Germinal center (tissue), 1 donor: ENCODE measurements at places on chromosomes 16 and 17.

GRCh38 chr17:20066253-20066652 lies 57.1 kb downstream of the SPECC1 start:
- no peak for DNase-seq

DNA sequence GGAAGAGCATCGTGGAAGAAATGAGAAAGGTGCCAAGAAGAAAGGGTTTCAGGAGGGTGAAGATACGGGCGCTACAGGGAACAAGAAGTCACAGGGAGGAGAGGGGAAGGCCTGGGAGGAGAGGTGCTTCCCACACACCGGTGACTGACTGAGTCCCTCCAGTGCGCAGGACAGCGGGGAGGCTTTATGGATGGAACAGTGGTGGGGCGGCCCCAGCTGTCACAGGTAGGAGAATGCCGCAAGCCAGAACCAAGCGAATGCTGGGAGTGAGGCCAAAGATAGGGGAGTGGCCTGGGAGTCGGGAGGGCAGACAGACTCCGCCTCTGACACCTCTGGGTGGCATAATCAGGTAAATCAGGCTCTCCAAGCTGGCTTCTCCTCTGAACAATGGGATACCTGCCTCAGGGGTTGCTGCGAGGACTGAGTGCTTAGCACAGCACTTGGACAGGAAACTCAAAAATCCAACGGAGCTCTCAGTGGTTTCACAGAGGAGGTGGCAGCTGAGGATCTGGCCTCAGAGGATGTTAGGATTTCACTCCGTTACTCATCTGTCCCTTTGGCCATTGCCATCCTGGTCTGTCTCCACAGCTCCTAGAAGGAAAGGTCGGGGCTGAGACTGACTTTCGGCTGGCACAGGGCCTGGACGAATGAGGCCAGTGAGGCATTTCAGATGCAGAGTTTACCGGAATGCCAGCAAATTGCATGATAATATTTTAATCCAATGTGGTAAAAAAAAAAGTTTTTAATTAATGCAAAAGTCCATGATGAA lies 717 bp upstream of the CNP start:
- peak; percentile 83 for DNase-seq

DNA sequence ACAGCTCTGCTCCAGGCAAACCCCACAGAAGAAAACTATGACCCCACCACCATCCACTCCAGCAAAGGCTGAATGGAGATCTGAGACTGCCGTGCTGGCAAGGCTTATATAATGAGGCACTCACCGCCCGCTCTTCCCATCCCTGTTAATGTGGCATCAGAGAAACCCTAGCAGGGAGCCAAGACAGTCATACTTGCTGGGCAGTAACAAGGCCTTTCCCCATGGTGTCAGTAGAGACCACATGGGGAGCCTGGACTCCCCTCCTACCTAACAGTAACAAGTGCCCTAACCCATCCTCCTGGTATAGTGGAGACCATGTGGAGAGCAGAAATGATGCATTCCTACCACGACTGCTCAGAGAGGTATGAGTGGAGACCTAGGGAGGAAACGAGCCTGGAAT lies 235.2 kb downstream of the C16orf78 start:
- no peak for DNase-seq

GRCh38 chr16:71672803-71673581 lies 47.0 kb downstream of the MARVELD3 start:
- DNase-seq, result no peak

DNA sequence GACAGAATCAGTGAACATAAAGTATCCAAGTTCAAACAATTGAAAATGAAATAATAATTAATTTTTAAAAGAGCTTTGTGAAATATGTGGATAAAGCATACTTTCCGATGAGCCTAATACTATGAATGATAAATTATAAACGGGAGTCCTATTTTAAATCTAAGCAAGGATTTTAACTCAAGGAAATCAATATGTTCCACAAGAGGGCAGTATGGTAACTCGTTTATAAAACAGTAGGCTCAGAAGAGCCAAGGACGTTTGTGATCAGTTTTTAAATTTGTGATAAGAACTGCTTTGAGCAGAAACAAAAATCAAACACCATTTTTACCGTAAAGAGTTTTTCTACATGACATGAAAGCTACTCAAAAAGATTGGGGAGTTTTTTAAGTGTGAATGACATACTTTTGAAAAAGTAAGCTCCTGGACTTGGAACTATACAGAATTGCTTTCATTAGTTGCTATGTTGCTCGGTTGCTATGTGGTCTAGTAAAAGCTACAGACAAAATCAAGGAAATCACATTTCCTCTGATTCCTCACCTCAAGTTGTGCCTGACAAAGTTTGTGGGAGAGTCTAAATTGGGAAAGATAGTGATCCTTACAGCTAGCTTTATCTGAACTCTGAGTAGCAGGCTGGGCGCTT lies 11.8 kb upstream of the TEKT1 start:
- peak; percentile 15 for DNase-seq

DNA sequence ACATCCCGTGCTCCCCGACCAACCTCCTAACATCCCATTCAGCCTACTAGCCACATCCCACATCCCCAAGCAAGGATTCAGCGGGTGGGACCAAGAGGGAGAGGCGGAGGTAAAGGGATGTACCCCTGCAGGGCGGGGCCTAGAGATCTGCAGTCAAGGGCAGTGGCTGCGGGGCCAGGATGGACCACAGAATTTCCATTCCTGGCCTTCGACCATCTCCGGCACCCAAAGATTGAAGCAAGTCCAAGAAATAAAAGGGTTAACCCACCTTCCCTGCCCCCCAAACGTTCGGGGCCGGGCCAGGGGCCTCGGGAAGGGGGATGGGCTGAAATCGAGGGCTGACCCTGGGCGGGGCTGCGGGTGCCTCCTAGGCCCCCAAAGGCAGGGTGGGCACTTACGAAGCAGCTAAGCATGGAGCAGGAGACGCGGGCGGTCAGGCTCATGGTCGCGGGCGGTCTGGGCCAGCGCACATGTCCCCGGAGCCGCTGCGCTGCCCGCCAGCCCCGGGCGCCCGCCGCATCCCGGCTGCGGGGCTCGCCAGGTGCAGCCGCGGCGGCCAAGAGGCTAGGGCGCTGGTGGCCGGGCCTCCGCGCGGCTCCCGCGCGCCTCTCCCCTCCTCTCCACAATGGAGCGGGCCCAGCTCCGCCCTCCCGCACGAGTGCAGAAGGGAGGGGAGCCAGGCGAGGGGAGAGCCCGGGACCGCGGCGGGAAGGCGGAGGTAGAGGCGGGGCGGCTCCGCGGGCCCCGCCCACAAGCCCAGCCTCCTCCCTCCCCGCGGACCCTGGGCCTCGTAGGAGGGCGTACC lies at the start of gene MTMR4:
MTMR4 (minus strand) TSS at position 674 of the 805 bp plus-strand sequence; CDS start at position 443, 231 bp downstream.
- peak; percentile 86 for DNase-seq

GRCh38 chr16:23249830-23250229 lies 52.3 kb upstream of the SCNN1B start:
- no peak for DNase-seq

DNA sequence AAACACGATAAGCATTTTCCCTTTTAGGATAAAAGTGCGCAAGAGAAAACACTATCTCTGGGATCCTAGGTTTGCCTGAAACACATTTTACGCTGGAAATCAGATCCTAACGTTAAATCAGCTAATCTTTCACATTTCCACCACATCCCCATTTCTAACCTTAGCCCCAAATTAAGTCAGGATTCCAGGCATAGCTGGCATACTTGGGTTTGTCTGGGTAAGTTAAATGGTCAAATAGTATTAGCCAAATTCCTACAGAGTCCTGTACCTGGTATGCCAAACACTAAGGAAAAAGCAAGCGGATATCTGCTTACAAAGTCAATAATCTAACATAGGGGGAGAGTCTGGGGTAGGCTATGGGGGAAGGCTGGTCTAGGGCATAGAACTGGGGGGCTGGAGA lies 557.4 kb upstream of the ZFHX3 start:
- no peak for DNase-seq

DNA sequence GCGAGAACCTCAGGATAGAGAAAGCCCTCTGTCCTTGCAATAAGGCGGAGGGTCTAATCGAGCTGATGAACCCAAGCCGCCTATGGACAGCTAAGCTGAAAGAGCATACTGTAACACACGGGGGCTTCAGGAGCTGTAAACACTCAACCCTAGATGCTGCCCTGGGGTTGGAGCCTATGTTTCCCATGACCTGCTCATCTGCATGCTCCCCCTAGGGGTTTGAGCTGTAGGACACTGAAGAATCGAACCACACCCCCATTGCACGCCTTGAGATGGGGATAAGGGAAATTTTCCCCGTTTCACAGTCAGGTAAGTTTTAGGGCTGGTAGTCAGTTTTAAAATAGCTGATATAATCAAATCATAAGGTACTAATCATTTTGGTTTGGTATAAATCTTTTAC lies 675.6 kb upstream of the CDH8 start:
- DNase-seq, result no peak

GRCh38 chr17:742147-742793 lies 9.8 kb downstream of the GEMIN4 start:
- DNase-seq, result no peak

GRCh38 chr16:48734220-48734619 lies 124.2 kb upstream of the N4BP1 start:
- DNase-seq, result no peak

- DNase-seq, result no peak
These were observed 92.5 kb downstream of the UTP18 start for GRCh38 chr17:51352798-51353197.

- DNase-seq, result no peak
These were observed 47.2 kb upstream of the RASL10B start for GRCh38 chr17:35684055-35684802.

- no peak for DNase-seq
These were observed 126.6 kb downstream of the OR1D5 start for GRCh38 chr17:2936771-2937321.

DNA sequence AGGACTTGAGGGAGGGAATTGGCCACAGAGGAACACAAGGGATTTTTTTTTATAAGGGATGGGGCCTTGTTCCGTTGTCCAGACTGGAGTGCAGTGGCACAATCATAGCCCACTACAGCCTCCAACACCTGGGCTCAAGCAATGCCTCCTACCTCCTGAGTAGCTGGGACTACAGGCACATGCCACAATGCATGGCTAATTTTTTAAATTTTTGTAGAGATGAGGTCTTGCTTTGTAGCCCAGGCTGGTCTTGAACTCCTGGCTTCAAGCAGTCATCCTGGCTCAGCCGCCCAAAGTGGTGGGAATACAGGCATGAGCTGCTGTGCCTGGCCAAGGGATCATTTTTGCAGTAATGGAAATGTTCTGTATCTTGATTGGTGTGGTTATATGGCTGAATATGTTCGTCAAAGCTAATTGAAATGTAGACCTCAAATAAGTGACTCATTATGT lies 56.9 kb downstream of the VMP1 start:
- no peak for DNase-seq

GRCh38 chr17:39915559-39915958 lies 2.9 kb downstream of the GSDMB start:
- DNase-seq, result no peak

DNA sequence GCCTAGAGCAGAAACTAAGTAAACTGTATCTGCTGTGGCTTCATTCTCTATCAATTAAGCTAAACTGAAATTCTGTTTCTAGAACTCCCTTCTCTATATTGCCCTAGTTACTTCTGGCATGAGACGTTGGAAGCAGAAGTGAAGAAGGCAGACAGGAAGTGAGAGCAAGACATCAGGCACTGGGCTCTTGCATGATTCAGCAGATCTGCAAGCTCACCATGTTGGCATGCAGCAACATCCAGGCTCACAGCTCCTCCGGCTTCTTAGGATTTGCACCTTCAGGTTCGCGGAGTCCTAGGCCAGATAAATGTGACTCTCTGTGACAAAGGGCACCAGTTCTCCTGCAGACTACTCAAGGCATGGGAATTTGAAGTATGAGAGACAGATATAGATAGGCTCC lies 148.3 kb downstream of the CDH8 start:
- DNase-seq, result no peak

DNA sequence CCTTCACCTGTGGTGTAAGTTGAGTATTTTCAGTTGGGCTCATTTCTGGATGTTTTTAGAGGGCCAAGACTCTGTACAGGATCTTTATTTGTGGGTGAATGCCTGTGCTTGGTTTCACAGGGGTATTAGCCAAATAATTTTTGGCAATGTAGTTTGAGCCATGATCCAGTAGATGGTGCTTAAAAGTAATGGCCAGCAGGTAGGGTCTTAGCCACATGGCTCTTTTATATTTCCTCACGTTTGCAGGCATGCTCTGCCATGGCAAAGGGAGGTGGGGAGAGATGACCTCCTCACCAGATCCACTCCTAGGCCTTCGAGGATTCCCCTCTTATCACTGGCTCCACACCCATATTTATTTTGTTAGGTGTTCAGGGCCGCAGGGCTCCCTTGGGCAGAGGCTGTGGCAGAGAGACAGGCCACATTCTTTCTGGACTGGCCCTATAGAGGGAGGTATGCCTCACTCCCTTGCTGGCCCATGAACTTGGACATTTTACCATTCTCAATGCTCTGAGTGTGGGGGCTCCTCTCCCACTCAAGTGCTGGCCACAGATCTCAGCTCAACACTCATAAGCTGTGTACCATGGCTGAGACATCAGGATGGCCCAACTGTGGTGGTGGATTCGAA lies 417.1 kb downstream of the XYLT1 start:
- no peak for DNase-seq

DNA sequence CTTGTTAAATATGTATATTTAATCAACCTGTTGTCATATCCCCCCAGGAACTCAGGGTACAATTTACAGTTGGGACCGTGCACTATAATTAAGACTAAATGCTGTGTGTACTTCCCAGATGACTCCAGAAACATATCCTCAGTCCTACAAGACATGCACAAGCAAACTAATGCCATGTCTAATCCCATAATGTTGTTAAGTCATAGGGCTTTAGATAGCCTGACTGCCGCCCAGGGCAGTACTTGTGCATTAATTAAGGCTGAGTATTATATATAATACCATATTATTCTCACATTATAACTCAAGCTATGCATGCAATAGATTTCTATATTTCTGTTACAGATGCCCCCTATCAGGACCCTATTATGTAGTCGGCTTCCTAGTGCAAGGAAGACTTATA lies 20.1 kb upstream of the CPHXL start:
- DNase-seq, result no peak

GRCh38 chr16:55301385-55302008 lies 22.5 kb upstream of the IRX6 start:
- DNase-seq, result no peak

GRCh38 chr16:55832425-55832772 lies 497 bp downstream of the CES1 start:
- DNase-seq, result no peak

DNA sequence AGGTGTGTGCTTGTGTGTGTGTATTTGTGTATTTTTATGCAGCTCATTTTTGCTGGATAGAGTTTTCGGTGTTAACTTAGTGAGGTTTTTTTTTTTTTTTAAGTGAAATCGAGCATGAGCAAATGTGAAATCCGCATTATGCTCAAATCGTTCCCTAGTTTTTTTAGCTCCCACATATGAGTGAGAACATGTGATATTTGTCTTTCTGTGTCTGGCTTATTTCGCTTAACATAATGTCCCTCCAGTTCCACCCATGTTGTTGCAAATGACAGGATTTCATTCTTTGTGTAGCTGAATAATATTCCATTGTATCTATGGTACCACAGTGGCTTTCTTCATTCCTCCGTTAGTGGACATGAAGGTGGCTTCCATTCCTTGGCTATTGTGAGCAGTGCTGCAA lies 1103.3 kb upstream of the EEF2KMT start:
- DNase-seq, result no peak

GRCh38 chr17:8421571-8421970 lies 14.1 kb upstream of the NDEL1 start:
- no peak for DNase-seq
